ENCODE measurements at places on chromosomes 6 and 20.

DNA sequence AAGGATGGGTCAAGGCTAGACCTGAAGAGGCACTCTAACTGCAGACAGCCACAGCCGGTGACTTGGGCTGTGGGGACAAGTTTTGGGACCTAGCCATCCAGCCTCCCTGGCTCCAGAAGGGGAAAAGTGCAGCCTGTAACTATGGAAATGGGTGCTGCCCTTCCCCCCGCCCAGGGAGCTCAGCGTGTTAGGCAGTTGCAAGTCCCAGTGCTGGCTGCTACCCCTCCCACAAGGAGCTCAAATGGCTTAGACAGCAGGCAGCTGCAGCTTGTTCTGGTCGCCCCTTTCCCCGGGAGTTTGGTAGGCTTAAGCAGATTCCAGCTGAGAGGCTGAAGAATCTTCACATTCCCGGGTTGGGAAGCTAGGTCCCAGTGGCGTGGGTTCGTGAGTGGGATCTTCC, 162.6 kb downstream of the FAM83B start:
- no peak for DNase-seq

GRCh38 chr6:27838945-27839625, 73.1 kb downstream of the OR2B2 start:
- no peak for DNase-seq

DNA sequence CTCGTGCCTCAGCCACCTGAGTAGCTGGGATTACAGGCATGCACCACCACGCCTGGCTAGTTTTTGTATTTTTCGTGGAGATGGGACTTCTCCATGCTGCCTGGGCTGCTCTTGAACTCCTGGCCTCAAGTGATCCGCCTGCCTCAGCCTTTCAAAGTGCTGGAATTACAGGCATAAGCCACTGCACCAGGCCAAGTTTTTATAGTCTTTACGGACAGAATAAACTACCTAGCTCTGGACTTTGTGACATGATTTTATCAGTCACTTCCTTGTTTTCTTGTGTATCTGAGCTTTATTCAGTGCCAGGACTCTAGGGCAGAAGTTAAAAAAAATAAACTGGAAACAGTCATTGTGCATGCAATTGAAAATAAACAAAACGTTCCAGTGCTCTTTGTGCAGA, 46.7 kb upstream of the RALGAPA2 start:
- DNase-seq: no peak

GRCh38 chr6:129031051-129031599, 148.2 kb downstream of the LAMA2 start:
- DNase-seq: no peak

DNA sequence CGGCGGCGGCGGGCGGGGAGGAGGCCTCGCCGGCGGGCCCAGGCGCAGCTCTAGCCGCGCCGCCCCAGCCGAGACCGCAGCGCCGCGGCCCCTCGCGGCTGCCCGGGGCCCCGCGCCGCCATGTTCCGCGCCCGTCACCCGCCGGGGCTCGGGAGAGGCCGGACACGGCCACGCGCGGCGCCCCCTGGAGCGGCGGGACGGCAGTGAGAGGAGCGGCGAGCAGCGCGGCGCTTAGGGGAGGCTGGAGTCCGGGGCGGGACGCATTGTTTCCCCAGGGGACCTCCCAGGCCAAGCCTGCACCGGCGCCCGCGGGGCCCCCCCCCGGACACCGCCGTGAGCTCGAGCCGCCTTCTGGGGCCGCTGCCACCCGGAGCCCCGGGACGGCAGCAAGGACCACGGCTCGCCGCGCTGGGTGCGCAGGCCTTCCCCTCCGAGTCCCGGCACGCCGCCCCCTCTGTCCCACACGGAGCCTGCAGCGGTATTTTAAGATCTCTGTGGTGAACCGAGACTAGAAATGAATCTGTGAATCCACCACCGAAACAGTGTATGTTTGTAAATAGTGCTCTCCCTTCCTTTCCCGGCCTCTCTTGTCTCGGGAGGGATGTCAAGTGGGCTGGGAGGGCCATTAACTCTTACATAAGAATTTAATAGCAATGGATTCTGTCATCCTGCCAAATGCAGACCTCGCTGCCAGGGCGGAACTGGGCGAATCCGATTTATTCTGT, 424 bp upstream of the KIF13A start:
- DNase-seq: peak; percentile 11

DNA sequence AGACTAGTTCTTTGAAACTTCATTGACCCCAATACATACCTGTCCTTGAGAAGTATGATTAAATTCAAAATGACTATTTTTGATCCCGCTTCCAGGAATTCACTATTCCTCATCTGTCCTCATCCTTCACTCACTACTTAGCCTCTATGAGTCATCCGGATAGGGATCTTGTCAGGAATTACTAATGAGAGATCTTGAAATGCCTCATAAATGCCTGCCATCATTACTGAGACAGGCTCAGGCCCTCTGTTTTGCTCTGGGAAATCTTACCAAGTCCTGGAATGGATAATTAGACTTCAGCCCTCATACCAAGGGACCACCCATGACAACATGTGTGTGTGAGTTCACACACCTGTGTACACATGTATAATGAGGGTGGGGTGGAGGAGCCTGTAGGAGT, 2.8 kb upstream of the CYP24A1 start:
- DNase-seq: no peak

- no peak for DNase-seq
Observed at GRCh38 chr6:89186762-89187161, 30.4 kb downstream of the GABRR1 start.

DNA sequence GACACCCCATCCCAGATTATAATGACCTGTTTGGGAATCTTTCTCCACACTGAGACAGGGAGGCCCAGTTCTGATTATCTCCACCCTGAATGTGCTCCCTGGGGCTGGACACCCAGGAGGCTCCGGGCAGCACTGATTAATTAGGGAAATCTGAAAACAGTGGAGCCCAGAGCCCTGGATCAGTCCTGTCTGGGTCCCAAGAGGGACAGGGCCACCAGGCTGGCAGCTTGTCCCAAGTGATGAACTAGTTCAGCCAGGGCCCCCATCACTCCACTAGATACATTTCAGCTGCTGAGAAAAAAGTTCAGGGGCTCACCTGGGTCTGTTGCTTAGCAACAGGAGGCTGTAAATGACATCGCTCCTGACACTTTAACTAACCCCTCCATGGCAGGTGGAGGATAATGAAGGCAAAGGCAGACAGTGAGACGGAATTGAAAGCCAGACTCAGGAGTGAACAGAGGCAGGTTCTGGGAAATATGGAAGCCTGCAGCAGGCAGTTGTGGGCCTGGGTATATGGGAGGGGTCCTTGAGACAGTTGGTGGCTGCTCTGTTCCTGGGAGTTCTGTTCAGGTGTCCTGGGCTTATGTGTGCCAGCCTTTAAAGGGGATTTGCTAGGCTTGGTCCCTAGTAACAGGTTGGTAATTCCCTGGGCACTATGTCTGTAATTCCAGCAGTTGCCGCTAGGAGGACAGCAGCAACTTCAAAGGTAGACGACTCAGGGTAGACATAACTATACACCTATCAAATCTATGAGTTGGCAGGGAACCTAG, 78.3 kb upstream of the CTNNBL1 start:
- DNase-seq: peak; percentile 46

Data from effector memory CD8-positive, alpha-beta T cell (primary cell).